ENCODE measurements at places on chromosomes 1 and 21. TPM values are rescaled to one million over a fixed set of nuclear protein-coding genes. Genes with fewer than 3 reads are reported as not detected.

GRCh38 chr1:178004926-178005391, 35.1 kb upstream of the SEC16B start:
- no peaks in the 10 kb centered on the region for H3K4me1 ChIP-seq
- DNase-seq: no peak
- H3K27ac ChIP-seq: no peak overlapping the region

GRCh38 chr1:65059930-65060538, 88.0 kb upstream of the AK4 start:
- H3K4me1 ChIP-seq: peaks cover 61% of the 10 kb centered on the region
- no peak overlapping the region for H3K27ac ChIP-seq
- H3K36me3 ChIP-seq: peaks cover 6% of the 10 kb centered on the region
- no peak overlapping the region for H3K4me3 ChIP-seq
- no peaks in the 10 kb centered on the region for H3K27me3 ChIP-seq

DNA sequence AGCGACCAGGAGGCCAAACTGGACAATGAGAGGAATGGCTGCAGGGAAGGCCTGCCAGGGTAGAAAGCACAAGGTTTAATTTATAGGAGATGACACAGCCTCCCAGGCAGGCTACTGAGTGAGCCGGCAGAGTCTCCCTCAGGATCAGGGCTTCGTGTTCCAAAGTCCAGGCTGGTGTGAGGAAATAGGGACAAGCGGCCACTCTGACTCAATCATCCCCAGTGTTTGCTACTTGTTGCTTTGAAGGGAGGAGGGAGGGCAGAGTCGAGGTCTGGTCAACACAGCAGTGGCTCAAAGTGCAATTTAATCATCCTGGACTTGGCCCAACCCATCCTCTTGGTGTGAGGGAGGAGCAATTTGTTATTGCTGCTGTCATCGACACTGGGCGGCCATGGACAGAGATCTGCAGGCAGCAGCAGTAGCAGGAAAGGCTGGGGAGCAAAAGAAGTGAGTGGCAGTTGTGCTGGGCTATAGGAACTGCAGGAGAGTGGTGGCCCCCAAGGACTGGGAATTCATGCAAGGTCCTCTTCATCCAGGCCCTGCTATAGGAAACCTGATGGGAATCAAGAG, 27.5 kb downstream of the TBX15 start:
- H3K27ac ChIP-seq: no peak overlapping the region
- H3K4me3 ChIP-seq: no peak overlapping the region
- H3K27me3 ChIP-seq: peaks cover 18% of the 10 kb centered on the region
- no peaks in the 10 kb centered on the region for H3K36me3 ChIP-seq
- no peak for DNase-seq
- H3K4me1 ChIP-seq: no peaks in the 10 kb centered on the region

CYP4X1 gene
- not detected for total RNA-seq

DNA sequence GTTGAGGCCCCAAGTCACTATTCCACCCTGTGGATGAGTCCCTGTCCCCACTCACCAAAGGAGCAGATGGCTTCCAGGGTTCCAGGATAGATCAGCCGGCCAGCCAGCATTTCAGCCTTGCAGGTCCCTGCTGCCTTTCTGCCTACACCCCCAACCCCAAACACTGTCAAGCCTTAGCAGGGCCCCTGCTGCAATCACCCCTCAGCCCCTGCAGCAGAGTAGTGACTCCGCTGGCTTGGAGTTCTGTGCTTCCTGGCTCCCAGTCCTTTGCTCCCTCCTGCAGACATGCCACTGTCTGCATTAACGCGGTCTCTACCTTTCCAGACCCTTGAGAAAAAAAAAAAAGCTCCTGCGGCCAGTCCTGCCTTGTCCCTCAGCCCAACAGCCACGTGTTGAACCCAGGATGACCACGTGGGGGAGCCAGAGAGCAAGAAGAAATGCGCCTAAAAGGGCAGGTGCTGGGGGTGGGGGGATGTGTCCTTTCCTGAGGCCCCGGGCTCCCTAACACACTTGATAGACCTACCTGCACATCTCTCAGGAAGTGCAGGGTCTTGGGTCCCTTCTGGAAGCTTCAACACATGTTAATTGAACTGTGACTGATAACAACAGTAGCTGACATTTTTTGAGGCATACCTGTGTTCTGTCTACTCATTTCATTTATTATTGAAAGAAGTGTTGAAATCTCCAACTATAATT, 37.4 kb downstream of the RASSF5 start:
- peak overlapping the region; percentile 70 for H3K27ac ChIP-seq
- no peaks in the 10 kb centered on the region for H3K36me3 ChIP-seq
- peaks cover 19% of the 10 kb centered on the region for H3K4me1 ChIP-seq
- no peaks in the 10 kb centered on the region for H3K27me3 ChIP-seq
- DNase-seq: peak; percentile 89

CCDC17 gene
- 1.0 TPM for total RNA-seq

DNA sequence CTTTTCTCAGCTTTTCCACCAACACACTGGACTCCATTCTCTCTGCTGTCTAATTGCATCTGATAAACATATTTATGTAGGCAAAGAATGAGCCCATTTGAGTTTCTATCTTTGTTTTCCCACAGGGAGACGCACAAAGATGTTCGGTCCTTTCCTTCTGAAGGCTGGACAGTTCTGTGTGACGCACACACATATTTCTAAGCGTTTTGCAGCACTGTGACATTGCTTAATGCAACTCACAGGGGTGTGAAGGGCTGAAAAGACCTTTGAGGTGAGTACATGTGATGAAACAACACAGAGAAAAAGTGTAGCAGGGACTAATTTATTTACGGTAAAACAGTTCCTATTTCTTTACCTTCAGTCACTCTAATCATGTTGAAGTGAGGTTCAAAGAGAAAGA, 323.1 kb upstream of the RUNX1 start:
- H3K27me3 ChIP-seq: no peaks in the 10 kb centered on the region
- no peak for DNase-seq
- no peaks in the 10 kb centered on the region for H3K36me3 ChIP-seq
- H3K4me1 ChIP-seq: no peaks in the 10 kb centered on the region
- H3K27ac ChIP-seq: no peak overlapping the region

Measured in activated naive CD4-positive, alpha-beta T cell treated with anti-CD3 and anti-CD28 coated beads for 36 hours (primary cell).